ENCODE measurements at places on chromosomes 13 and 19. TPM values are rescaled to one million over a fixed set of nuclear protein-coding genes. Genes with fewer than 3 reads are reported as not detected.

Gene GRIN3B
- total RNA-seq = not detected

Gene CLIP3
- total RNA-seq = 0.21 TPM

Gene CCNA1
- 0.10 TPM for total RNA-seq

Gene HTR2A
- not detected for total RNA-seq

Gene SLC7A10
- not detected for total RNA-seq

Gene ZNF560
- total RNA-seq = not detected

Gene ETV2
- total RNA-seq = 2.1 TPM

Gene ZNF100
- 20.5 TPM for total RNA-seq

Gene ILF3
- 479 TPM for total RNA-seq

Gene ZNF568
- 7.1 TPM for total RNA-seq

Gene LHB
- total RNA-seq = not detected

Gene FGF9
- total RNA-seq = 1.7 TPM

Gene S1PR4
- total RNA-seq = 45.6 TPM

Gene KLK15
- total RNA-seq = not detected

Gene CD70
- total RNA-seq = 41.2 TPM

Gene ZNF723
- not detected for total RNA-seq

Gene OSCAR
- total RNA-seq = 0.27 TPM

Gene IFNL1
- total RNA-seq = not detected

Gene KLK14
- 0.21 TPM for total RNA-seq

Gene FCGBP
- total RNA-seq = 1.5 TPM

Gene ZNF667
- total RNA-seq = 0.50 TPM

Gene ZNF543
- total RNA-seq = 7.3 TPM

Gene NPHS1
- total RNA-seq = not detected

Gene AKAP8L
- 68.2 TPM for total RNA-seq

Gene MAP4K1
- 159 TPM for total RNA-seq

Gene ZNF534
- total RNA-seq = not detected

Gene LACC1
- 3.8 TPM for total RNA-seq

Gene ANGPTL4
- total RNA-seq = 0.42 TPM
